ENCODE measurements at places on chromosomes 12 and 14.

DNA sequence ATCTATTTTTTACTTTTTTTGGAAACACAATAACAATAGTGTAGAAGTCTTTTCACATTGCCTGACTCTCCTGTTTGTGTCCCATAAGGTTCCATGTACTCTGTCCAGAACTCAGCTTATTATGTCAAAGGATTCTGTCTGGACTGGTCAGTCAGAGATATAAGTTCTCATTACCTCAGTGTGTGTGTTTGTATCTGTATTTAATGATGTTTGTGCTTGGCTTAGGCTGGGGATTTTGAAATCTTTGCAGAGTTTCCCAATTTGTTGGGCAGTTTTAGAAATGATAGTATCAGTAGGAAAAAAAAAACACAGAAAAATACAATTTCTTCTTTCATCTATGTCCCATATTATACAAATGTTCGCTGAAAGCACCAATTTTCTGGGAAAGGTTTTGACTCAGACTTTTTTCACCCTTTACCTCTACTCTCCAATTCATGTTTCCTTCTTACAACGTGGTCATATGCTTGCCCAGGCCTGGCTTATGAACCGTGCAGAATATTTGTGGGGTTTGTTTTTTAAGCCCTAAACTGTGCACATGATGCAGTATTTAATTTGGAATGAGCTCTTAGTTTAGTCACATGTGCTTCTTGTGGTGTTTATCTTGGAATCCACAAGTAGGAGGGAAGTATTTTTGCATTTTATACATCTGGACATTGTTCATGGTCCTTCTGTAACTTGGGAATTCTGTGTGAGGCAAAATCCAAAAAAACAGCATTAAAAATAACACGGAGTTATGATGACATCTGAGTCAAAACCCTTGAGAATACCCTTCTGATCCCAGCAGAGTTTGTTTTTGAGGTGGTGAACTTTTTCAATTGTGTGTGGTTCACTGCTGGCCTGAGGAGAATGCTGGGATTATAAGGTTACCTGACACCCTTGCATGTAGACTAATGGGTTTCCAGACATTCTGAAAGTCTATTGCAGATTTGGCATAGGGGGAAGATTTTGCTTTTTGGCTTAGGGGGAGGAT lies 121.2 kb downstream of the RAD51B start:
- no peak for DNase-seq

- DNase-seq, result no peak
Measured at GRCh38 chr12:24360461-24360860, 411.0 kb upstream of the SOX5 start.

- no peak for DNase-seq
Measured at GRCh38 chr12:127205781-127206555, 1061.0 kb upstream of the TMEM132C start.

- no peak for DNase-seq
Measured at GRCh38 chr14:102726191-102726949, 50.9 kb upstream of the TRAF3 start.

GRCh38 chr12:109937371-109937770 lies 37.3 kb downstream of the TCHP start:
- no peak for DNase-seq

DNA sequence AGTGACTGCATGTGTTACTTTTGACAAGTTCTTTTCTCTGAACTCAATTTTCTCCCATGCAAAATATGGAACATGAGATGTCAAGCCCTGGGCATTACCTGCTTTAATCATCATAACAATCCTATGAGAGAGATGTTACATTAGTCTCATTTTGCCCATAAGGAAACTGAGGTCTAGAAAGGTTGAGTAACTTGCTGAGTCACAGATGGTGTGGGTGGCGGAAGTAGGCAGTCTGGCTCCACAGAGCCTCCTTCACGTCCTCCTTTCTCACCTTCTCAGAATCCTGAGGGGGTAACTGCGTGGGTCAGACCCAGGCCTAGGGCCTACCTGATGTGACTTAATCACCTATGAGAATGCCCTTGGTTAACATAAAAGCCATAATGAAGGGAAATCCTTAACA lies 50.7 kb downstream of the TMTC1 start:
- DNase-seq, result no peak

GRCh38 chr14:106308839-106309389 lies 782.5 kb downstream of the TMEM121 start:
- DNase-seq, result no peak

DNA sequence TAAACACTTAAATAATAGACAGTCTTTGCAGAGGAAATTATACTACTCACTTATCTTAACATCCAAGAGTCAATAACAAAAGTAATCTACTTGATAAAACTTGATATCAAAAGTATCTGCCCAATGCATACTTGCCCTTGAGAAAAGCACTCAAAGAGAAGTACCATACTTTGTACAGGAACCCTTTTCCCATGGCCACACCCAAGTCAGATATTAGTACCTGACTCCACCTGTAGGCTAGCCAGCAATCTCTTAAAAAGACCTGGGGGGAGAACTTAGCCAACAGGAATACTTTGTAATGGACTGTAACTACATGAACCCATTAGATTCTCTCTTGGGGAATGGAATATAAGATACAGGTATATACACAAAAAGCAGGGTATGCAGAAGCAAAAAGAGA lies 99.6 kb upstream of the HECTD1 start:
- DNase-seq, result no peak

- peak; percentile 48 for DNase-seq
Measured at GRCh38 chr12:51848841-51849735, 570 bp upstream of the FIGNL2 start.
